ENCODE measurements at places on chromosomes 6 and 20.

DNA sequence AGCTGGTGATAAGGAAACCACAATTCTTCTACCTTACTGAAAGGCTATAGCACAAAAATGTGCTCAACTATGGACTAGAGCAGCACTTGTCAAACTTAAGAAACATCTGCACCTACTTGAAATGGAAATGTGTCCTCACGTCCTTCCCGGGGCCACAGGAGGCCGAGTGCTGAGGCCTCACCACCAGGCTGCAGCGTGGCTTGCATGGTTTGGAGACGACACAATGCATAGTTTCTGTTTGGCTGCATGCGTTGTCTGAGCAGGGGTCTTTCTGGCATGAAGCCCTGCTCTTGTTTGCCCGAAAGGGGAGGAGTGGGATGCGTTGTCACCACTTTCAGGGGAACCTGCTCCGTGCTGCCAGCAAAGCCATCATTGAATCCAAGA, 228.8 kb downstream of the TTLL2 start:
- DNase-seq: no peak

- DNase-seq: no peak
These were observed 602 bp downstream of the PPP1R11 start for GRCh38 chr6:30067460-30068139.

DNA sequence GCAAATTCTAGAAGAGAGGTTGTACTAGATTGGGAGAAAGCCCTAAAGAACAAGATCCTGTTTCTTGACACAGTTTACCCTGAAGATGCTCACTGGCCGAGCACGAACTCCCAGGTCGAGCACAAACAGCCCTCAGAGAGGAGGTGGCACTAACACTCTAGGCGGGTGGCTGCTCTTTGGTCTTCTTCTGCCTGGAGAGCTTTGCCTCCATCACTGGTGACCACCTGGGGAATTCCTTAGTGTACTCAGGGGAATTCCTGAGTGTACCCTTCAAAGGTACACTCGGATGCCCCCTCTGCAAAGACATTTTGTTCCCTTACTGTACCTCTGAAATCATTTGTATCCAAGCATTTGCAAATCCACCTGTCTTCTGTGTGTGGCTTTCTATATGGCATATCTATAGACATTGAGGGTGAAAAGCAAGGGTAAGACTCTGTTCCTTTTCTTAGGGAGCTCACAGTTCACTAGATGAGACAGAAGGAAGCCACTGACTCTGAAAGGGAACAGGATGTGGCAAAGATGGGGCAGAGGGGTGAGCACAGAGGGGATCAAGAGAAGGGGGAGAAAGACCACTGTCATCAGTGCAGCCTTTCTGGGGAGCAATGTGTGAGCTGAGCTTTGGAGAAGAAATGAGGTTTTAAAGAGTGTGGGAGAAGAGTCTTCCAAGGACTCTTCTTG, 169.8 kb upstream of the PROKR2 start:
- no peak for DNase-seq

GRCh38 chr6:40925341-40925740, 113.7 kb downstream of the UNC5CL start:
- DNase-seq: no peak

- no peak for DNase-seq
These were observed 4.5 kb downstream of the MKKS start for GRCh38 chr20:10429443-10429981.

DNA sequence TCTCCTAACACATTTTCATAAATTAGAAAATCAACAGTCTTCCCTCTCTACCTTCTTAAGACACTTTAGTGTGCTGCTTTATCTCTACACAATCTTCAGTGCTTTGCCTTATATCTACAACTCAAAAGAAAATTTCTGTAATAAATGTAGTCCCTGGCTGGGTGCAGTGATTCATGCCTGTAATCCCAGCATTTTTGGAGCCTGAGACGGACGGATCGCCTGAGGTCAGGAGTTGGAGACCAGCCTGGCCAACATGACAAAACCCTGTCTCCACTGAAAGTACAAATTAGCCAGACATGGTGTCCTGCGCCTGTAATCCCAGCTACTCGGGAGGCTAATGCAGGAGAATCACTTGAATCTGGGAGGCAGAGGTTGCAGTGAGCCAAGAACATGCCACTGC, 9.7 kb upstream of the EDN1 start:
- no peak for DNase-seq

DNA sequence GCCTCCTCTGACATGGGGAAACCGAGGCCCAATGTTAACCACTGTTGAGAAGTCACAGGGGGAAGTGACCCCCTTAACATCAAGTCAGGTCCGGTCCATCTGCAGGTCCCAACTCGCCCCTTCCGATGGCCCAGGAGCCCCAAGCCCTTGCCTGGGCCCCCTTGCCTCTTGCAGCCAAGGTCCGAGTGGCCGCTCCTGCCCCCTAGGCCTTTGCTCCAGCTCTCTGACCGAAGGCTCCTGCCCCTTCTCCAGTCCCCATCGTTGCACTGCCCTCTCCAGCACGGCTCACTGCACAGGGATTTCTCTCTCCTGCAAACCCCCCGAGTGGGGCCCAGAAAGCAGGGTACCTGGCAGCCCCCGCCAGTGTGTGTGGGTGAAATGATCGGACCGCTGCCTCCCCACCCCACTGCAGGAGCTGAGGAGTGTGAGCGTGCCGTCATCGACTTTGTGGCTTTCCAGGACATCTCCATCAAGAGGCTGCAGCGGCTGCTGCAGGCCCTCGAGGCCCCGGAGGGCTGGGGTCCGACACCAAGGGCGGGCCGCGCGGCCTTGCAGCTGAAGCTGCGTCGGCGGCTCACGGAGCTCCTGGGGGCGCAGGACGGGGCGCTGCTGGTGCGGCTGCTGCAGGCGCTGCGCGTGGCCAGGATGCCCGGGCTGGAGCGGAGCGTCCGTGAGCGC, 1.6 kb downstream of the TNFRSF6B start:
- DNase-seq: no peak

GRCh38 chr20:51353491-51353890, 189.0 kb downstream of the NFATC2 start:
- DNase-seq: no peak

Measured in activated naive CD4-positive, alpha-beta T cell (primary cell).